ENCODE measurements at places on chromosomes 2 and 18.

DNA sequence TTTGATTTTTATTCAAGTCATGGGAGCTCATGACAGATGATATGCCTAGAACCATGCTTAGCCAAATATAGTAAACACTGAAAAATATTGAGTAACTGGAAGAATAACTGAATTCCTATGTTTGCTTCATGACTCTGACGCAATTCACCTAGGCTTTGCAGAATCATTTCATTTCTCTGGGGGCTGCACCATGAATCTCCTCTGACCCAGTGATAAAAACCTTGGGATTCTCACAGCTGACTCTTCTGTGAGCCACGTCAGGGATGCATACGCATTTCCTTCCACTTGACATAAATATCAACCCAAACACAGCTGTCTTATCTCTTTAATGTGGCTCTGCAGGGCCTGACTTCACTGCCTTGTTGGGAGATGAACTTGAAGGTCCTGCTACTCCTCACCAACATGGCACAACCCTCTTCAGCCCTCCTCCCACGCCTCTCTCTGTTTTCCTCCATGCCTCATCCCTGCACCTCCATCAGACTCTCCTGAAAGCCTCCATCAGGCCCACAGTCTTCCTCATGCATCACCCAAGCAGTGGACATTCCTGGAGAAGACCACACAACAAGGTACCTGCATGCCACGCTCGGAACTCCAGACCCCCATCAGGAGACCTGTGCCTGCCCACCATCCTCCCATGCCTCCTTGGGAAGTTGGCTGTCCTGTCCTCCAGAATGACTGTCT is 29.8 kb downstream of the COL6A3 start:
- DNase-seq: no peak

DNA sequence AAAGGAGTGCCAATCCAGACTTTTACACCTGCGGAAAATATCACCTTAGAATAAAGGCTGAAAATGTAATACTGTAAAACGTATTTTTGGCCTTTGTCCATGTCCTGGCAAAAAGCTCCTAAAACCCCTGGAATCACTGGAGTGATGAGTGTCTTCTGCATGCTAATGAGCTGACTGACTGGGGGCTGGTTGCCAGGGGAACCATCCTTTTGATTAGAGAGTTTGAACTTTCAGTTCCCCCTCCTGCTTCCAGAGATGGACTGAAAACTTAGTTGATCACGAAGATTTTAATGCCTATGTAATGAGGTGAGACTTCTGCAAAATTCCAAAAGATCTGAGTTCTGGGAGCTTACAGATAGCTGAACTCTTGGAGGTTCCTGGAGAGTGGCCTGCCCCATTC is 20.5 kb downstream of the PUM2 start:
- no peak for DNase-seq

GRCh38 chr2:226873051-226873620 is 37.3 kb downstream of the RHBDD1 start:
- peak; percentile 19 for DNase-seq

- DNase-seq: peak; percentile 42
These were observed 1.1 kb downstream of the RNF103 start for GRCh38 chr2:86622519-86623042.

DNA sequence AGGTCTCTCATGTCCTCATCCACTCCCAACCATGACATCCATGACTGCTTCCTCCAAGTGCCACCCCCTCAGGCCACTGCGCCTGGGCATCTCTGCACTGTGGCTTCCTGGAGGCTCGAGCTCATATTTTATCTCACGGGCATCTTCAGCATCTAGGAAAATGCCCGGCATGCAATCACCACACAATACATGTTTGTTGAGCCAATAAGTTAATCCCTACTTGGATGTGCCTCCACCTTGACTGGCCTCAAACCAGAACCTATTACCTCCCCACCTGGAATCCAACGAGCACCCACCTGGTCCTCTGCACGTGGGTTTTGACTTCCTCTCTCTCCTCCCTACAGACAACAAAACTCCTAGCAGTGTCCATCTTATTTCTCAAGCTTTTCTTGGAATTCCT is 198.9 kb upstream of the REV1 start:
- no peak for DNase-seq

GRCh38 chr2:9991829-9992273 is 40.4 kb downstream of the GRHL1 start:
- peak; percentile 30 for DNase-seq

- no peak for DNase-seq
These were observed 34.9 kb downstream of the OSBPL1A start for GRCh38 chr18:24362757-24363156.

DNA sequence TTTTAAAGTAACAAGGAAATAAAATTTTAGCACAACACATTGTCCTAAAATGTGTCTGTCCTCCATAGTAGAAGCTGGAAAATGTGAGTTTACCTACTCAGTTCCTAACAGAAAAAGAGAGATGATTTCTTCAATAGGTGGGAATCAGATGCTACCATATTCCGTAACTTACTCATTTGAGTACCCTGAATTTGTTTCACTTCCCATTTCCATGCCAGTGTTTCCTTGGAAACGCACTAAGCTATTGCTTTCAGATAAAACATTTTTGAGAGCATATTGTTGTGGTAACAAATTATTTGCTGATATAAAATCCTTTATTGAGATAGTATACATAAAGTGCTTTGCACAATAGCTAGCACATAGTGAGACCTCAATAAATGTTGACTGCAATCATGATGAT is 137.5 kb upstream of the BARD1 start:
- DNase-seq: no peak

- no peak for DNase-seq
These were observed 30.0 kb upstream of the IGFBP2 start for GRCh38 chr2:216603010-216603883.

- DNase-seq: peak; percentile 59
These were observed 22.0 kb downstream of the SMAD7 start for GRCh38 chr18:48928787-48929186.

GRCh38 chr2:8593243-8593642 is 88.6 kb upstream of the ID2 start:
- DNase-seq: no peak

GRCh38 chr2:233674995-233675394 is 3.3 kb downstream of the UGT1A9 start:
- DNase-seq: no peak

- DNase-seq: peak; percentile 72
These were observed 21.5 kb upstream of the BIN1 start for GRCh38 chr2:127128445-127128904.

DNA sequence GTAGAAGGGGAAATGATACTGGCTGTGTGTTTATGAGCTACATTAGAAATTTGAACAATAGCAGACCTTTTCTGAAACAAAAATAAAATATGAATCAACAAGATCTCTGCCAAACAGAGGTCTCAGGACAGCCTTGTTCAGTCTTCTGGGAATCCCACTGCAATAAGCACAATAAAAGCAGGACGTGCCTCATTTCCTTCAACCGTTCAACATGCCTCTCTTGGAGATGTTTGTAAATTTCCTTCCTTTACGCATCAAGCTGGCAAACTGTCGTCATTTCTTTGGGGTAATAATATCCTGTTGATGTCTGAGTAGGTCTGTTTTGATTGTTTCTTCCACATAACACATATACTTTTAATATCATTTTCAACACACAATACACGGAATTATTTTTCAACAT is 77.2 kb downstream of the TCF4 start:
- peak; percentile 64 for DNase-seq

- no peak for DNase-seq
These were observed 183.0 kb downstream of the AFF3 start for GRCh38 chr2:99959261-99960014.

DNA sequence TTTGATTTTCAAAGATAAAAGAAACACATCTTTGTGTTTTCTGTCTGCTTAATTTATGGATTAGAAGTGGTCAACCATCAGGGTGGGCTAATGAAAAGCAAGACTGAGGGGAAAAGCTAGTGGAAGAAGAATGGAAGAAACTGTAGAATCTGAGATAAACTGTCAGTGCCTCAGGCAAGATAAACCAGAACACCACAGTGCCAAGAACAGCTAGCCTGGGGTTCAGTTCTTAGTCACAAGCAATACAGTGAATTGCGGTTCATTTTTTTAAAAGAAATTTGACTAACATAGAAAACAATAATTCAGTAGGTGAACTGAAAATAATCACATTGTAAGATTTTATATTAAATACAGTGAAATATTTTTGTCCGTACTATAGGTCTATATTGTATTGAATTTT is 22.0 kb upstream of the LNPK start:
- DNase-seq: no peak

GRCh38 chr2:205386109-205386508 is 296.2 kb upstream of the NRP2 start:
- no peak for DNase-seq

GRCh38 chr2:107242811-107243210 is 356.8 kb upstream of the ST6GAL2 start:
- DNase-seq: no peak

GRCh38 chr2:173017646-173018420 is 57.8 kb upstream of the MAP3K20 start:
- no peak for DNase-seq

DNA sequence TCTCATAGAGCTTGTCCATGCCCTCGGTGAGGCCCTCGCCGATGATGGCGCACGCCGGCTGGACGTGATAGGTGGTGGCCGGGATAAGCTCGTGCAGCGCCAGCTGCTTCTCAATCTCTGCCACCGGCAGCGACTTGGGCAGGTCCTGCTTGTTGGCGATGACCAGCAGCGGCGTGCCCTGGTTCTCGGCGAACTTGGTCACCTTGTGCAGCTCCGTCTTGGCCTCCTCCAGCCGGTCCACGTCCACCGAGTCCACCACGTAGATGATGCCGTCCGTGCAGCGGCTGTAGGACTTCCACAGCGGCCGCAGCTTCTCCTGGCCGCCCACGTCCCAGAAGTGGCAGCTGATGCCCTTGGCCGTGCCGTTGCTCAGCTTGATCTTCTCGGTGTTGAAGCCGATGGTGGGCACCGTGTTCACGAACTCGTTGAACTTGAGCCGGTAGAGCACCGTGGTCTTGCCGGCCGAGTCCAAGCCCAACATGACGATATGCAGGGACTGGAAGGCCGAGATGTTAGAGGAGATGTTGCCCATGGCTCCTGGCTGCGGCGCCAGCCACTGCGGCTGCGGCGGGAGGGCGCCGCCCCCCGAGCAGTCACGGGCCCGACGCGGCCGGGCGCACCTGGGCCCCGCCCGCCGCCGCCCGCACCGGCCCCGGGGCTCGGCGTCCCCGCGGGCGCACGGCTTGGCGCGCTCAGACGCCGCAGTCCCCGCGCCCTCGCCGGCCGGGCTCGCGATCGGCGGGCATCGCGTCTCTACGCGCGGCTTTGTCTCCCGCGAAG is 636 bp downstream of the ARL4C start:
- DNase-seq: no peak

- no peak for DNase-seq
These were observed 96.7 kb downstream of the CCDC148 start for GRCh38 chr2:158359846-158360245.

- DNase-seq: no peak
These were observed 145.0 kb downstream of the SPP2 start for GRCh38 chr2:234195516-234195915.

DNA sequence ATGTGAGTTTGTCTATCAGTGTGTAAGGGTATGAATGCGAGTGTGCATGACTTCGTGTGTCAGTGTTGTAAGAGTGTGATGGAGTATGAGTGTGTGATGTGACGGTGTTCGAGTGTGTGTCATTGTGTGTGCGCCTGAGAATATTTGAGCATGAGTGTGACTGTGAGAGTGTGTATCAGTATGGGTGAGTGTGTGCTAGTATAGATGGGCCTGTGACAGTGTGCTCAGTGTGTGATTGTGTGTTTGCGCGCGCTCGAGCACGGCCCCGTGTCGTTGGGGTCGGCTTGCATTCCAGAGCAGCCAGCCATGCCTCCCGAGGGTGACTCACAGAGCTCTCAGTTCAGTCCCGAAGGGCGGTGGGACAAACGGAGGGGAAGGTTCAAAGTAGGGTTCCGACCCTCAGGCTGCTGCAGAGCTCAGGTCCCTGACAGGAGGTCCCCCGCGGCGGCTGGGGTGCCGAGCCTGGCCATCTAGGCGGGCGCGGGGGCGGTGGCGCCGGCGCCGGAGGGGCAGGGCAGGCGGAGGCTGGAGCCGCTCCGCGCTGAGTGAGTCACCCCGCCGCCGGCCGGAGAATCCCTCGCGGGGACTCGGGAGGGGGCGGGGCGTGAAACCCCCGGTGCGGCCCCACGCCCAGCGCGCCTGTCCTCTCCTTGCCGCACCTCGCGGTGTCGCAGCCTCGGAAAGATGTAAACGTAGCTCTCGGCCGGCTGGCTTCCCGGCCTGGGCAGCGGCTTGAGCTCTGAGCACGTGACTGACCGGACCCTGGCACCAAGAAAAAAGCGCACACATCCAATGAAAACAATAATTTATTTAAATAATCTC is 3.8 kb downstream of the DLX2 start:
- no peak for DNase-seq

GRCh38 chr2:46549166-46549844 is 69.9 kb downstream of the TMEM247 start:
- DNase-seq: no peak

GRCh38 chr2:135689679-135690078 is 52.0 kb upstream of the UBXN4 start:
- no peak for DNase-seq

GRCh38 chr18:22558945-22559385 is 141.2 kb upstream of the CTAGE1 start:
- DNase-seq: no peak

GRCh38 chr2:42882756-42883155 is 90.4 kb upstream of the HAAO start:
- no peak for DNase-seq

GRCh38 chr2:233413559-233414272 is 59.4 kb downstream of the DGKD start:
- no peak for DNase-seq

DNA sequence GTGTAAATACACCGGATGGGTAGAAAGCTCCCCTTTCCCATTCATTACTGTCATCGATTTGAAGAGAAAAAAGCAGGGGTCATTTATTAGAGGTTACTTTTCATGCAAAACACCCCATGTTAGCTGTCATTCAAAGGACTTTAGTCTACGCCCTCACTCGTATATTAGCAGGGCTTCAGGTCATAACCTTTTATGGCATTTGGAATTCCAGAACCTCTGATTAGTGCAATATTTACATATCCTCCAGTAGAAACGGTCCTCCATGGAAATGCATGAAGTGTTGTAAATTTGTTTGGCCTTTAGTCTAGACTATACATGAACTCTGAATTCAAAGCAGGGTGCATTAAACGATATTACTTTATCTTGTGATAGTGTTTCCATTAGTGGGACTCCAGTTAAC is 180.5 kb downstream of the ZNF516 start:
- DNase-seq: no peak

GRCh38 chr2:17441055-17441771 is 77.0 kb downstream of the RAD51AP2 start:
- DNase-seq: no peak

DNA sequence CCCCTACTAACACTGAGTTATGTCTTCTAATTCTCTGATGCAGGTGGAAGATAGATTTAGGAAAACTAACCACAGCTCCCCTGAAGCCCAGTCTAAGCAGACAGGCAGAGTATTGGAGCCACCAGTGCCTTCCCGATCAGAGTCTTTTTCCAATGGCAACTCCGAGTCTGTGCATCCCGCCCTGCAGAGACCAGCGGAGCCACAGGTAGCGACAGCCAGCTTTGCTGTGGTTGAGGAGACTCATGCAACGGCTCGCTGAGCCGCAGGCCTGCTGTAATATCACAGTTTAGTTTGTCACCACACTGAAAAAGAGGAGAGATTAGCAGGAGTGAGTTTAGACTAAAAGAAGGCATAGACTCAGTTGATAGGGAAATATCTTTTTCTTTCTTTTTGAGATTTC is 131.0 kb upstream of the IL1R2 start:
- DNase-seq: no peak

GRCh38 chr2:73970850-73971471 is 13.7 kb upstream of the TET3 start:
- DNase-seq: peak; percentile 88

- no peak for DNase-seq
These were observed 103.0 kb upstream of the SOX11 start for GRCh38 chr2:5589183-5589582.

- no peak for DNase-seq
These were observed 210.6 kb downstream of the CAMKMT start for GRCh38 chr2:44572196-44572900.

Measured in hematopoietic multipotent progenitor cell (in vitro differentiated cells).